ENCODE measurements at places on chromosomes 13 and 19.

- DNase-seq, result no peak
Observed at GRCh38 chr19:51079481-51080110, 3.1 kb downstream of the KLK14 start.

GRCh38 chr19:43446746-43447489, 18.5 kb downstream of the LYPD3 start:
- peak; percentile 84 for DNase-seq

GRCh38 chr19:13764821-13765394, 586 bp downstream of the MRI1 start:
- no peak for DNase-seq

DNA sequence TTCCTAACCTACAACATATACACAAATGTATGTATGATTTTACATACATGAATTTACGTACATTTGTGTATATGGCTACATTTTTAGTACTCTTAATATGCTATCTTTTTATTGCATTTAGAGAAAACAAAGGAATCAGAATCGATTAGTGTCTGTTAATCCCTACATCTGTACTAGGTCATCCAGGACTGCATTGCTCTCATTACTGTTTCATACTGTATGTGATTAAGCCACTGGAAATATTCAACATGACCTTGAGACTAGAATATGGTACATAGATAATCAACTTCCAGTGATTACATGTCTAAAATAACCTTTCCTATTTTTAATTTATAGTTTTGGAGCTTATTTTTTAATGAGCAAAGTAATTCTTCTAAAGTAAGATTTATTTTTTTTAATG, 5.3 kb upstream of the MAB21L1 start:
- DNase-seq, result no peak

- DNase-seq, result no peak
Observed at GRCh38 chr19:11674067-11674492, 64.7 kb downstream of the ZNF823 start.

GRCh38 chr13:45930177-45930576, 78.6 kb upstream of the SIAH3 start:
- DNase-seq, result no peak

- no peak for DNase-seq
Observed at GRCh38 chr19:3855320-3855719, 13.5 kb downstream of the ZFR2 start.

DNA sequence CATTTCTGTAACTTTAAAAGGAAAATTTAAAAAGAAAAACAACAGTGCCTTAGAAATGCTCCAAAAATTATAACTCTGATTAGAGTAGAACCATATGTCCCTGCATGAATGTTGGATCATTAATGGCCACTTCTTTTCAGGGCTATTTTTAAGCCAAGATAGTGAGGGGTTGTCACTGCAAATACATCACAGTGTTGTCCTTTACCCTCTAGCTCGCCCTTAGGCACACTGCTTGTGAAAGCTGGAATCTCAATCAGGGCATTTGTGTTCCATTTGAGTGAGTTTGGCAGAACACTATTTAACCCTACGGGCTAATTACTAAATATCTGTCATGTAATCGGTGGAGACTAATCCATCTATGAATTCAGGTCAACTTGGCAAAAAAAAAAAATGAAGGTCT, 212.2 kb downstream of the NHLRC3 start:
- DNase-seq, result no peak

- peak; percentile 92 for DNase-seq
Observed at GRCh38 chr13:77026255-77026860, 601 bp downstream of the FBXL3 start.

DNA sequence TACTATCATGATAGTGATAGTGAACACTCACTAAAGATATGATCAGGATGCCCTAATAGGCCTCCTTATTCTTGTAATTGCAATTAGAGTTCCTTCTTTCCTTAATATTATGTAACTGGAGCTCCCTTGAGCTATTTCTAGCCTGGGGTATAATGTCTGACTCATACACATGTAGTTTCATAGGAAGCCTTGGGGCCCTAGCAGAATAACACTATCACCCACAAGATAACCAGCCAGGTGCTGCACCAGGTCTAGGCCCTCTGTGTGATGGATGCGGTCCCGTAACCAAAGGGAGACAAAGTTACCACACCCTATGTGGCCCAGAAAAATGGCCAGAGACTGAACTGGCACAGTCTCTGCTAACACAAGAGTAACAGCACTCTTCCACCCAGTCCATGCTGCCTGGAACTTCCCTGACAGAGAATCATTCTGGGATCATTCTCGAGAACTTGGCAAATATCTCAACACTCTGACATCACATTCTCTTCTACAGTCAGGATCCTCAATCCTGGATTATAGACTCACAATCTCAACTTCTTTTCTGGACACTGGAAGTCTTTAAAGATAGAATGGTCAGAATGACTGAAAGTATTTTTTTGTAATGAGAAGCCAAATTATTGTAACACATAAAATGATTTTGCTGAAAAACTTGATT, 32.6 kb upstream of the IGFL4 start:
- no peak for DNase-seq

GRCh38 chr19:6263735-6264444, 15.9 kb downstream of the MLLT1 start:
- no peak for DNase-seq

- no peak for DNase-seq
Observed at GRCh38 chr19:30303131-30303654, 69.0 kb upstream of the ZNF536 start.

- no peak for DNase-seq
Observed at GRCh38 chr13:92991692-92992091, 234.9 kb upstream of the GPC6 start.

DNA sequence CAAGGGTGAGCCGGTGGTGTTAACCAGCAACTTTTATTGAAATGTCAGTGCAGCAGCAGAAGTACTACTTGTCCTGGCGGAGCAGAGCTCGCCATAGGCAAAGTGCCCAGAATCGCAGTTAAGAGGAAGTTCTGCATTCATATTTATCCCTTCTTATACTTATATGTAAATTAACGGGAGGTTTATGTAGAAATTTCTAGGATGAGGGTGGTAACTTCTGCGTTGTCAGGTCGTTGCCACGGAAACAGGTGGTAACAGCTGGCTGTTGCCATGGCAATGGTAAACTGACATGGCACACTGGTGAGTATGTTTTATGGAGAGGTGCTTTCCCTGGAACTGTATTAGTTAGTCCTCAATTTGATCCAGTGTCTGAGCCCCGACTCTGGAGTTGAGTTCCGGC, 2494.9 kb upstream of the PCDH20 start:
- no peak for DNase-seq

DNA sequence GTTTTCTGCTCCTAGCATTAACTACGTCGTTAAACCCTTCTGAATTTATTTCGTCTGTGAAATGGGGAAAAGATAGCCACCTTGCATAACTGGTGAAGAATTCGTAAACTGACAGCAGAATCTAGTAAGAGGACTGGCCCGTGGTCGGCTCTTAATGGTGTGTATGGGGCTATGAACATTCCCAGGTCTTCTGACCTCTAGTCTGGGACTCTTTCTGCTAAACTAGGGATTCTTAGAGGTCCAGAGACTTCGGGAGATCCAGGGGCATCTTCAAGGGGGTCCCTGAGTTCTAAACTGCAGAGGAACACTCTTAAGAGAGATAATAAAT, 231.1 kb upstream of the SERP2 start:
- DNase-seq, result no peak

DNA sequence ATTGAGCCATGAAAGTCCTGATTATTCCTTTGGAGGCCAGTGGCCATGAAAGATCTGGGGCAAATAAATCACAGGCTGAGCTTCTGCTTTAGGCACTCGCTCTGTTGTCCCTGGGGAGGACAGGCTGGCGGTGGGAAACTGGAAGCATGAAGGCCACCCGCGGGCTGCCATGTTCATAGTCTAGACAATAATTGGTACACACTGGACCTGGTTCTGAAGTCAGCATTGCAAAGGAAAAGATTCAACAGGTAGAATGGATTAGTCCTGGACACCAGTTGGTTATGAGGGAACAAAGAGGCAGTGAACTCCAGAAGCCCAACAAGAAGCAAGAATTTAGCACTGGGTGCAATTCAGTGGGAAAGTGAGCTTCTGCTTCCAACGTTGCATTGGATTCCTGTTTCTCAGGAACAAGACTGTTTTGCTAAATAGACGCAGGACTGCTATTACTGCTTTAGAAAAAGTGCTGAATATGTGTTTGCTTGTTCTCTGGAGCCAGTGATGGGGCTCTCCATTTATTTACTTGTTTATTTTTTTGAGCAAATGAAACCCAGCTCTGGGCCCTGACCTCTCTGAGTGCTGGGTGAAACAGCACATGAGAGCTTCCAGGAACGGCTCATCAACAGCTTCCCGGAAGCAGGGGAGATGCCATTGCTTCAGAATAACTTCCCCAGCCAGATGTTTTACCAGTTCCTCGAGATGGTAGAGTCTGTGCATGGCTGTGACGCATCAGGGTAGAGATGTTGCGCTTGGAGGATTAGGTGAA, 336.4 kb downstream of the ZNF536 start:
- no peak for DNase-seq

DNA sequence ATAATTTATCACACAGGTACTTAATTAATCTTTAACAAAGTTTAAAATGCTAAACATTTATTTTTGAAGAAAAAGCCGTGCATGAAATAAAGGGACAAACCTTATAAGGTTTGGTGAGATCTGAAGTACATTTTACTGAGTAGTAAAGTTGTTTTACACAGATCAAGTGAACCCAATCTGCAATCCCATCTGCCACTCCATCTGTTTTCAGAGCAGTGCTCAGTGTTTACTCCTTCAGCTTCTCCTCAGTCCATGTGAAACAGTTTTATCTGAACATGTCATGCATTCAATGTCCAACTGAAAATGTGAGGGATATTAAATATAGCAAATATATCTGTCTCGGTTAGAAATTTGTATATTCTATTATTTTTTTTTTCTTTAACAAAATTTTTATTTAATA, 166.8 kb downstream of the MAB21L1 start:
- DNase-seq, result no peak

GRCh38 chr13:32917504-32917903, 98.7 kb upstream of the KL start:
- DNase-seq, result no peak

DNA sequence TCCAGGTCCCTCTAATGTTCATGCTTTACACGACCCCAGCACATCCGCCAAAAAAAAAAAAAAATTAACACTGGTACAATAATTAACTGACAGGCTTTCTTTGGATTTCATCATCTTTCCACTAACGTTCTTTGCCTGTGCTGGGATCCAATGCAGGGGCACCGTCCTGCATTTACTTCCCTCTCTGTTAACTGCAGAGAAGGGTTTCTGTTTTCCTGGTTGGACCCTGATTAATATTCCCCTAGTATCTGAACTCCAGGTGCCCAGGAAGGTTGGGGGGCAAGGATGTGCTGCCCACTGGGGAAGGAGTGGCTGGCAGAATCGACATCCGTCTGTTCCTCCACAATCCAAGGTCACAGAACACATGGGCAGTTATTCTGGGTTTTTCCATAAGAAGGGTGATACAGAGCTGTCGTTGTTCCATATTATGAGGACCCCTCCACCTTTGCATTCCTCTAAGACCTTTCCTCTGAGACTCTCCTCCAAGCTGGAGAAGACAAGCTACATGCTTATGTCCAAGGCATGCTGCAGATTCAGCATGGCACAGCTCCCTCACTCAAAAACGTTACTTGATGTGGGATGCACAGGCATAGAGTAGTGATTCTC, 4.5 kb upstream of the LAIR1 start:
- no peak for DNase-seq

DNA sequence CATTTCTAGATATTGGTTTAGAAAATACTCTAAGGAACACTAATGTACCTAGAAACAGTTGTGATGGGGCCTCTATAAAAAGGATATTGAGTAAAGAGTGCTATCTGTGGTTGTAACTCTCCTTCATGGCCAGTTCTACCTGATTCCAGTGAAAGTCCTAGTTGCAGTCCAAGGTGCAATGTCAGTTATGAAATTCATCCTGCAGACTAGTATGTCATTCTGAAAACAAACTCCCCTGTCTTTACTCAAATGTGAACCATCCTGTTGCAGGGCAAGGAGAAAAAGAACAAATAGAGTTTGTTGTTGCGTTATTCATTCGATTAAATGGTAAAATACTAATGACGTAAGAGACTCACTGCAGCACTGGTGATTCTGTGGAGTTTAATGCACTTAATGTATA, 18.3 kb upstream of the N4BP2L1 start:
- DNase-seq, result no peak

GRCh38 chr19:21439201-21439751, 42.3 kb downstream of the ZNF493 start:
- DNase-seq, result no peak

- no peak for DNase-seq
Observed at GRCh38 chr13:24630851-24631620, 49.2 kb upstream of the ATP12A start.

DNA sequence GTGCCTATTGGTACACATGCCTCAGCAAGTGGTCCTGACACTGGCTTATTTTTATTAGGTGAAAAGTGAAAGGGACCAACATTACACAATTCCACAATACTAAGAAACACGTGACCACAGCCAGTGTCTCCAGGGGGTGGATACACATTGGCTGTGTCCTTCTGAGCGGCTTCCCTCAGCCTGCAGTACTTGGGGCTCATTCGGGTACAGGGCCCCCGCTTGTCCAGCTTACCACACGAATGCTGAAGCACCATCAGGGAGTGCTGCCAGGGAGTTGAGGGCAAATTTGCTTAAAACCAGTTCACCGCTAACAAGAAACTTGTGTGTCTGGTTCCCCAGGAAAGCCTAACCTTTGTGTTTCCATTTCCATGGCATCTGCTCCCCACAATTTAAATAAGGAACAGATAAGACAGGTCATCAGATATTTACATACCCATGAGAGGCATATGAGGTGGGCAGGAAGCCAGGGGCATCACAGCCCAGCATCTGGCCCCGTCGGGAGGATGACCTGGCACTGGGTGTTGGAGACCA, 23.3 kb downstream of the PBX4 start:
- no peak for DNase-seq

DNA sequence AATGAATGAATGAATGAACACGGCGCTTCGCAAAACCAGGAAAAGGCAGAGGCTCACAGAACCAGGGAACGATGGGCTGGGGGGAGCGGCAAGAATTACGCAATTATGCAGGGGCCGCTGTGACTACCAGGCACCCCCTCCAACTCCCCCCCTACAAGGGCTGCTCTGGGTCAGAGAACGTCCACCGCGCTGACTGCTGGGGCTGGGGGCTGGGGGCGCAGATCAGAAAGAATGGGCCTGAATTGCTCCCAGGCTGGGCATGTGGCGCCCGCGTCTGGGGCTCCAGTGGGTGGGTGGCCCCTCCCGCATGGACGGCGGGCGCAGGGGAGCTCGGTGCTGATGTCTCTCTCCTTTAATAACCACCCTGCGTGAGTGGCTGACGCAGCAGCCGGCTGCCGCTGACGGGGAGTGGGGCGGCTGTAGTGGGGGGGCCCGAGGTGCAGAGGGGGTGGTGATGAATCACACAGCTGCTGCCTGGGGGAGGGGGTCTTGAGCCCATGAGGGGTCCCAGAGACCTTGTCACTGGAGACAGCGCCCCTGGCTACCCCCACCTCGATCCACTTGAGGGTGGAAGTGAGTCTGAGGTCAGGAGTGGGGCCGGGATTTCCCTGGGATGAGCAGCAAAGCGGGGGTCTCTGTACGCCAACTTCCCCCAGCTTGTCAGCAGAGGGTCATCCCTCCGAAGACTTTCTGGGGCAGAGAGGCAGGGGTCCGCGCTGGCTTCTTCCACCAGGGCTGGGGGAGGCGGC, 1.5 kb upstream of the CIRBP start:
- no peak for DNase-seq

GRCh38 chr13:30751183-30751933, 16.0 kb downstream of the ALOX5AP start:
- DNase-seq, result peak; percentile 30

GRCh38 chr19:18771328-18772242, 19.5 kb downstream of the COMP start:
- no peak for DNase-seq

- no peak for DNase-seq
Observed at GRCh38 chr19:30450100-30450499, 77.9 kb downstream of the ZNF536 start.
